ENCODE measurements at places on chromosomes 3 and 15.

- peak; percentile 82 for DNase-seq
Observed at GRCh38 chr3:32177702-32178198, 60.7 kb upstream of the CMTM8 start.

DNA sequence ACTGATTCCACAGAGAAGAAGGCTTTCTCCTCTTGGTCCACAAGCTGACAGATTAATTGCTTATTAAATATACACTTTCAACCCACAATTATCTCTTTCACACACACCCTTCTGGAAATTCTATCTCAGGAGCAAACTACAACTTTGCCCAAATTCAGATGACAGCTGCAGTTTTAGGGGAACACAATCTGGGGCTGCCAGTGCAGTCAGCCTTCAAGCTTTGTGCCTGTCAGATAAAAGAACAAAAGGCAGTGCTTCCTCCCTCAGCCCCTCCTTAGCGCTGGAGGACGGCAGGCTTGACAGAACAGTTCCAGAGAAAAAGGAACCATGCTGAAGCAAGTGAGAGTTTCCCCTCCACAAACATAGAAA is 99.6 kb downstream of the TMCC1 start:
- peak; percentile 17 for DNase-seq

DNA sequence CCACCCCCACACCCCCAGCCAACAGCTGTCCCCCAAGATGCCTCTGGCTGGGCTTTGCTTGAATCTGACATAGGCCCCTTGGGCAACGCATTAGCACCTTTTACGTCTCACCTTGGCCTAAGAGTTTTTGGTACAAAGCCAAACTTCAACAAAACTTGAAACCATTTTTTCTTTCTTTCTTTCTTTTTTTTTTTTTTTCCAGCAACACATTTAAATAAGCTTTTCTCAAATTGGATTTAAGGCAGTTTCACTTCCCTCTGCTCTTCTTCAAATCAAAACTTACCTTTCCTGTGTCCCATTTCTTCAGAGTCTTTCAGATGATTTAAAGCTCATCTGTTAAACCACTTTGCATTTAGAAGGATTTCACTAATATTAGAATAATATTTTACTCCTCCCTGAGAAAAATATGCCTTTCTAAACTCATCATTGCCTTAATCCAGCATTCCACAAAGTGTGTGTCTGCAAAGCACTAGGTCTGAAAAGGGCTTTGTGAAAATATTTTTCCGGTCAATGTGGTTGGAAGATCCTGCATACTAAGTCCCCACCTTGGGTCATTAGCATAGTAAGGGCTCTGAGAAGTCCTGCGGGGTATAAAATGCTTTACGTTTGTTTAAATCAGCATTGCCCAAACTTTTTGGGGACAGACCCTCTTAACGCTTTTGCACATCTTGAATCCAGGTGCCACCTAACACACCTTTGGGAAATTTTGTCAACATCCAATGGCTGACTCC is 217.0 kb downstream of the TLE3 start:
- DNase-seq, result no peak

DNA sequence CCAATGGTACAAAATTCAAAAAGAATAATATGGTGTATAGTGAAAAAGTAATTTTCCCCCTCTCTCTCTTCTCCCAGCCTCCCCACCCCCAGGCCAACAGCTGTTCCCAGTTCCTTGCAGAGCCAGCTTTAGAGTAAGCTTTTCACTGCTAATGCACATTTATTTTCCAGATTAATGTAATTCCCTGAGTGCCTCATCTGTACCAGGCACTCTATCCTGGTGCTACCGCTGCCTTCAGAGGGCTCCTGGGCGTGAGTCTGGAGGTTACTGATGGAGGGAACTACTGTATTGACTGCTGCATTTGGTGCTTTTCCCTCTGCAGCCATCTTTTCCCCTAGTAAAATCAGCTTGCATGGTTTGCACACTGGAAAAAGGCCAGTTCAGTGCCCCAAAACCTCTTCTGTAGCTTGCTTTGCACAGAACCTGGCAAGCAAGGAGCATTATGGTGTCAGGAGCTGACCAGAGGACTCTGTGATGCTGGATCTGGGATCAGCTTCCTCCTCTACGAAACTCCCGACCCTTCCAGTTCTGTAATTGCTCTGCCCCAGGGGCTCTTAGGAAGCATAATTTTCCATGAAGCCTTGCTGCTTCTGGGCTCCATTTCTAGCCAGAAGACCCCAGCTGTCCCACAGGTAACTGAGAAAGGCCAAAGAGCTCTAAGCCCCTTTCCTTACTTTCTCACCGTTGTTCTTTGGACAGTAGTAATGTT is 8.5 kb upstream of the USP3 start:
- DNase-seq, result no peak

DNA sequence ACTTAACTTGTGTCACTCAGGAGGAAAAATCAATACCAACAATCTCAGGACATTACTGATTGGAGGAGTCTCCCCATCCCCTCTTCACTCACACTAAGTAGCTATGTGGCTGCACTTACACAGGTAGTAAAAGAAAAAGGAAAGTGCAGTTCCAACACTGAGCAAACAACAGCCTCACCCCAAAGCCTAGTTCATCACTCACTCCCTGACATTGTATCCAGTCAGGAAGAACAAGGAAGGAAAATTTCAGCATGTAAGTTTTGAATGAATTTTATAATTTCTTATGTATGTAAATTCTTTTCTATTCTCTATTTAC is 273.4 kb downstream of the IGSF11 start:
- DNase-seq, result no peak

DNA sequence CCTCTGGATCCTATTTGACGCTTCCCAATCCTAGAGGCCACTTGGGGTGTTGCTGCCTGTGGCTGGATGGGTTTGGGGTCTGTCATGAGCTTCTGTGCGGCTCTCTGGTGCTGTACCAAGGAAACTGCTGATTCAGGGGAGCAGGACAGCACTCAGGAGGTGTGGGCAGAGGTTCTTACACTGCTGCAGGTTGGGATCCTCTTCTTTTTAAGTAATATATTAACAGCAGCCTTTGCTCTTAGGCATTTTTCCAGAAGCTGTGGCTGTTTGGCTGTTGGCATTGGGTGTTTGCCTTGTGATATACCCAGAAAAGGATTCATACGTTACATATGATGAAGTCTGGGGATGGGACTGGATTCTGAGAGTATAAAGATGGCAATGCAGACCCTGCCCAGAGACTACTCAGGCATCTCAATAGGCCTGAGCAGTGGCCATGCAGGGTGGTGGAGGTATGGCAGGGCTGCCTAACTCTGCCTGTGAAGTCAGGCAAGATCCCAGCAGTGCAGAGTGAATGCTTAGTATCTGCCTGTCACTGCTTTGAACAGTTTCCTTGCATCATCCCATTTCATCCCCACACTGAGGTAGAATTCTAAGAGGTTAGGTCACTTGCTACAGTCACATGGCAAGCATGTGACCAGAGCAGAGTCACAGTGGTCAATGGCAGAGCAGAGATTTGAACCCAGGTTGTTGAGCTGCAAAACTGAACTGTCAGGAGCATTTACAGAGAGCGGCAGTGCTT is 3.9 kb downstream of the ABHD6 start:
- no peak for DNase-seq

- no peak for DNase-seq
Observed at GRCh38 chr3:192867645-192868044, 50.0 kb downstream of the MB21D2 start.

All from NB4 (cell line).